ENCODE measurements at places on chromosomes 12 and 14.

DNA sequence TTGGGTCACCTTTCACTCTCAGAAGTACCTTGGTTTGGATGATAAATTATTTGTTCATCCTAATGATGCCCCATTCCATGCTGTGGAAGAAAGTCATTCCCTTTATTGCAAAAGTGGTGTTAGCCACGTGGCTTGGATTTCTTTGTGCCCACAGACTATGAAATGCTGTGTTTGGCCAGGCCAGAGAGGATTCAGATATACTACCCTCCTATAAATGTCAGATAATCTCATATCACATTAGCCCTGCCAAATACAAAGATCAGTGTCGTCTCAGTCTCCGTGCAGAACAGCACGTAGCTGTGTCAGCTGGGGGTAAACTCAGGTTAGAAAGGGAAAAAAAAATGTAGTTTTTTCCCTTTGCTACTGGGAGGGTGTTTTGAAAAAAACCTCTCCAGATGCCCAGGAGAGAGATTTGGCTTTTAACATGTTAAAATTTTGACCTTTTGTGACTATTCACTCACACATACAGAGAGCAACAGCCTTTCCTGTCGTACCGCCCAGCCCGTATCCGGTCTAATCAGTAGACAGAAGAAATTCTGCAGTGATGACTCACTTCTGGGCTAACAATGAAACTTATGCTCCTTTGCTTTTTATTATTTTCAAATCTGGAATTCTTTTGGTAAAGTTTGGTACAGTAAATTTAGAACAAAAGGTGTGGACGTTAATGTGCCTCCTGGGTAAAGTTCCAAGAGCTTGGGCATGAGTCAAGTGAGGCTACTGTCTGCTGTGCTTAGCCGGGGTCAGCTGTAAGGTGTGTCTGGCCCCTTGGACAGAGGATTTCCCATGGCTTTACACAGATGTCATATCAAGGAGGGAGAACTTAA is 8.5 kb upstream of the PTPRB start:
- no peak for DNase-seq

DNA sequence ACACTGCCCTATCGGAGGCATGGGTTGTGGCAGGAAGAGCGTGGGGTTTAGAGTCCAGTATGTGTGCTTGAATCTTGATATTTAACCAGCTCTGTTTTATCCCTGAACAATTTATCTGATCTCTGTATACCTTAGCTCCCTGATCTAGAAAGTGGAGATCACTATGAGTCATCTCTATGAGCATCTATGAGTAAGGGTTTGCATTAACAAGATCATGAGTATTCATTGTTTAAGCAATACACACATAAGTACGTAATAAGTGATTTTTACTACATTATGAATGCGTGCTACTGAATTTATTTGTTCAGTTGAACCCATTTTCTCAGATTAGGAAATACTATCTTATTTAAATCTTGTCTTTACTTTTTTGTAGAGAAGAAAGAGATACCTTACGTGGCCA is 49.4 kb downstream of the GPATCH2L start:
- DNase-seq, result no peak

- no peak for DNase-seq
These were observed 160.6 kb downstream of the KCNA5 start for GRCh38 chr12:5204271-5204670.

DNA sequence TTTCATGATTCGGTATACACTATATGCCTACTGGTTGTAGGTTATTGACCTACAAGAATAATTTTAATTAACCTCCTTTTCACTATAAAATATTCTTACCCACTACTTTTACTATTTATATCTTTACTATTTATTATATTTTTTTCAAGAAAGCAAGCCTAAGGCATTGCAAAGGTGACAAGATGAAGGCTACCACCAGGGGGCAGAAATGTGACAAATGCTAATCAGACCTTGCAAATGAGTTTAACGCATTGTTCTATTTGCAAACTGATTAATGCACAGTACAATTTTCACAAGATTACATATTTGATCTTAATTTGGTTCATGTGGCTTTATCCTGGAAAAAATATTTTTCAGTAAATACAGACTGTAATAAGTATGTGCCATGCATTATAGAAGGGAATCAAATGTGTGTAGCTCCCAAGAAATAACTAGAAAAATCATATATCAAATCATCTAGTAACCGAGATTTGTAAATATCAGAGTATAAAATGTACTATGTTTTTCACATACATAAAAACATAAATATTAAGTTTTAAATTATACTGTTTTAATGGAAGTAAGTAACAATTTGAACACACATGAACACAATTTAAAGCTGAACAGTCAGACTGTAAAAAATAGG is 107.0 kb downstream of the ADAMTS20 start:
- peak; percentile 2 for DNase-seq

DNA sequence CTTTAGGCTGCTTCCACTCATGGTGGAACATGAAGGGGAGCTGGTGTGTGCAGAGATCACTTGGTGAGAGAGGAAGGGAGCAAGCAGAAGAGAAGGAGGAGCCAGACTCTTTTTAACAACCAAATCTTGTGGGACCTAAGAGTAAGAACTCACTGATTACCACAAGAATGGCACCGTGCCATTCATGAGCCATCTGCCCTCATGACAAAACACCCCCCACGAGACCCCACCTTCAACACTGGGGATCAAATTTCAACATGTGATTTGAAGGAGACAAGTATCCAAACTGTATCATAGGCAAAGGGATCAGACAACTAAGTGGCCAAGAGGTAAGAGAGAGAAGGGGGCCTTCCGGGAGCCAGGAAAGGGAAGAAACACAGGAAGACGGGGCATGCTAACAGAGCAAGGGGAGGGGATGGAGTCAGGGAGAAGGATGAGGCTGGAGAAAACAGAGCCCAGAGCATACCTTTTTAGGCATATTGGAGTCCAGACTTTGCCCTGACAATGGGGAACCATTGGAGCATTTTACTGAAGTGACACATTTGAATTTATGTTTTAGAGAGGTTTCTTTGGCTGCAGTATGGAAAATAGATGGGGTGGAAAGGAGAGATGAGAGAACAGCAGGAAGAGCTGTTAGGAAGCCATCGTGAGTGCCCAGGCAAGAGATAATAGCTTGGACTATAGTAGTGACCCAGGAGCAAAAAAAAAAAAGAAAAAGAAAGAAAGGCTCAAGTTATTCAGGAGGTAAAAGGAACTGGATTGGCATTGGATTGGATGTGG is 204.4 kb upstream of the NUDT4 start:
- no peak for DNase-seq

DNA sequence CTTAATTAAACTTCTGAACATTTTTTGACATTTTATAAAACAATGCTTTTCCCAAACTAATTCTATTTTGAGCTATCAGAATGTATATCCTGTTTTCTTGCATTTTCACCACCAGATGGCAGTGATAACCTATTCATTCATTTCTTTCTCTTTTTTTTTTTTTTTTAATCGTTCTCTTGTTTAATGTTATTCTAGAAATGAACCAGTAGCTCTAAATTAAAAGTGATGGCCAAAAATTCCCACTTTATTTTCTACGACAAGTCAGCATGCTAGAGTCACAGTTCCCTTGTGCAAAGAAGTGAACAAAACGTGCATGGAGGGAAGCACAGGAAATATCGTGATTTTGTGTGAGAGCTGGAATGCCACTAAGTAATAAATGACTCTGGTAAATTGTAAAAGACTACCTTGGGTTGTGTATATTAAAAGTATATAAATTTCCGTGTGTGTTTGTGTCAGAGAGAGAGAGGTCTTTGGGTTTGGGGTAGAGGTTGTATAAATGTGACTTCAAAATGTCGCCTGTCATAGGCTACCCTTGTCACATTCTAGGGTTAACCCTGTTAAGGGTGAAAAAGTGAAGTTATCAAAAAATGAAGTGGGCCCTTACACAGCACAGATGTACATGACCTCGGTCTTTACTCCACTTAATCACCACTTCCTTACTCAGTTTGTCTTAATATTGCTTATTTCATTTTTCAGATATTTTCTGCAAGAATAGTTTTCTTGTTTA is 40.4 kb upstream of the LDHB start:
- no peak for DNase-seq

- no peak for DNase-seq
These were observed 184.8 kb upstream of the RPH3A start for GRCh38 chr12:112606611-112607365.

- no peak for DNase-seq
These were observed 210.3 kb downstream of the NUAK1 start for GRCh38 chr12:105928436-105928835.

DNA sequence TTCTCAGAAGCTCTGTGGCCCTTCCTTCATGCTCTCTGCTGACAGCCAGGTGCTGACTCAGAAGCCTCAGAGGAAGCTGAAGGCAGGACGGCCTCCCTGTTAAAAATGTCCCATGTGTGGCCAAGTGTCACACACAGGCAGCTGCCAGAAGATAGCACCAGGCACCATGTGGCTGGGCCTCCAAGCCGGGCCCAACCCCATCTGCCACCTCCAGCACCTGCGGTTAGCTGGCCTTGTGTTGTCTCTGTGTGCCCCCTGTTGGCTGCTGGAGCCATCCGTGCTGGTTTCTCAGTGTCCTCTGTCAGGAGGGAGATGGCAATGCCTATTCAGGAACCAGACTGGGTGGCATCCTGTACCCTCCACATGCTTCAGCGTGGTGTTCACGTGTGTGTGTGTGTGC is 63.2 kb downstream of the TSPAN11 start:
- DNase-seq, result no peak

GRCh38 chr14:104238424-104239184 is 100.2 kb downstream of the KIF26A start:
- DNase-seq, result no peak

DNA sequence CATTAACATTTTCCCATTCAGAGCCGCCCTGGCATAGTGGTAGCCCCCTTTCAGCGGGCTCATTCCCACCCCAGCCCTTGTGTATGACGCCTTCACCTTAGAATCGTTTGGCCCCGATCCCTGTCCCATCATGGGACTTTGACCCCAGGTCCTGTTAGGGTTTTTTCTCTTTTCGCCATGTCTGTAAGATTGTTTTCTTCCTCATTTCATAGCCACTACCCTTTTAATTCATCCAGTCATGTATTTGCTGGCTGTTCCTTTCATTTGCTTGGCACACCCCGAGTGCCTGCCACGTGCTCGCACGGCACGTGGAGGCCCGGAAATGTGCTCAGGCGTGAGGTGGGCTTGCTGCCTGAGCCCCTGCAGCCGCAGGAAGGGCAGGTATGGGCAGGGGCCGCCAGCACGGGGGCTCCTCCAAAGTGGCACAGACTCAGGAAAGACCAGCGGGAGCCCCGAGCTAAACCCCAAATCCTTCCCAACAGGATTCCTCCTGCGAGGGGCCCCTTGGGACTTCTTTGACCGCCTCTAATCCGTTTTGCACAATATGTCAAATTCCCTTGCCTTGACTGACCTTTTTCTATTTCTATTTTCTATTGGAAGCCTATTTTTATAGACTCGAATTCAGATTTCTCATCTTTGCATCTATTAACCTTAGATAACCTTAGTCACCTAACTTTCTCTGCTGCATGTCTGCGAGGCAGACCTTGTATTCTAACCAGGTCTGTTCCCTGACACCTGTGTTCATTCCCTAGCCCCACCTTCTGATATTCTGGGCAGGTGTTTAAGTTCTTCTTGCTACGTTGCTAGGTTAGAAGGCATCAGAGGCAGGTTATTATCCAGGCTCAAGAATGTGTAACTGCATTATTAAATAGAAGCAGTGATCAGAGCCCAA is 114.8 kb downstream of the EML1 start:
- DNase-seq, result no peak

- no peak for DNase-seq
These were observed 103.5 kb downstream of the METTL25 start for GRCh38 chr12:82461836-82462235.

- DNase-seq, result no peak
These were observed 88.1 kb downstream of the ITPR2 start for GRCh38 chr12:26744697-26745440.

DNA sequence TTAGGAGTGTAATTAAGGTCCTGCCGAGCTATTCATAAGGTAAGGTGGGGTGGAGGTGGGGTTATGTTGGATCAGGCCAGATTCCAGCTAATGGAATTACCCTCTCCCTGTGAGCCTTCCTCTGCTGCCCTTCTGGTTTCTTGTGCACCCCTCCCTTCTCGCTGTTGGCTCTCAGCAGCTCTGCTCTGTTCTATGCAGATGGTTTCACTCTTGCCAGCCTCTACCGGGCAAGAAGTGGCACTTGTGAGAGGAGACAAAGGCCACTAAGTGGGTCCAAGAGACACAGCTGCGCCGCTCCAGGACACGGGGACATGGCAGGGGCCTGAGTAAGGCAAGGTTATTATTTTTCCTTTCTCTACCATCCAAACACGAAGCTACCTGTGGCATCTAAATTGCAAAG is 334.4 kb downstream of the EMP1 start:
- DNase-seq, result no peak

DNA sequence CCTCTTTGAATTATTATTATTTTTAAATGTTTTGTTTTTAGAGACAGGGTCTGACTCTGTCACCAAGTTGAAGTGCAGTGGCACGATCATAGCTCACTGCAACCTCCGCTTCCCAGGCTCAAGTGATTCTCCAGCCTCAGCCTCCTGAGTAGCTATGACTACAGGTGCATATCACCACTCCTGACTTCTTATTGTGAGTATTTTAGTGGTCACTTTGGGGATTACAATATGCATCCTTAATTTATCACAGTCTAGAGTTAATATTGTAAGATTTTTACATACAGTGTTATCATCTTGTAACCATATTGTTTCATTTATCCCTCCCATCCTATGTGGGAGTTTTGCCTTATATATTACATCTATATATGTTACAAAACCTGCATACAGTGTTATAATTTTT is 13.4 kb downstream of the FGF23 start:
- no peak for DNase-seq

GRCh38 chr14:94682061-94682516 is 69.9 kb downstream of the SERPINA3 start:
- DNase-seq, result no peak

GRCh38 chr12:23546756-23547155 is 402.7 kb downstream of the SOX5 start:
- no peak for DNase-seq

GRCh38 chr12:33111850-33112249 is 215.3 kb upstream of the PKP2 start:
- DNase-seq, result no peak

DNA sequence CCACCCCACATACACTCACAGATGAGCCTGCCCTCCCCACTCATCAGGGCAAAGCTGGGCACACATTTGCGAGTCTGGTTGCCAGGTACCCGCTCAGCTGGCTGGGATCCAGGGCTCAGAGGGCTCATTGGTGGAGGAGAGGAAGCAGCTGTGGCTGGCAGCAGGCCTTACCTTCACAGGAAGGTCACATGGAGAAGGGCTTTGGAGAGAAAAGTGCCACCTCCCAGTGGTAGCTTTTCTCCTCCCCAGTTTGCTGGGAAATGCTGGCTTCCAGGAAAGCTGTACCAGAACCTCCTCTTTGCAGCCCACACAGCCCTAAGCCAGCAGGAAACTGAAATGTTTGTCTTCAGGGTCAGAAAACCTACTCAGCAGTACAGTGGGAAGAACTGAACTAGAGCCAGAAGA is 55.6 kb downstream of the LGMN start:
- no peak for DNase-seq
